ENCODE measurements at places on chromosomes 3 and 15.
A peak's percentile ranks its signal among the peaks of the same experiment; 100 is the strongest.

DNA sequence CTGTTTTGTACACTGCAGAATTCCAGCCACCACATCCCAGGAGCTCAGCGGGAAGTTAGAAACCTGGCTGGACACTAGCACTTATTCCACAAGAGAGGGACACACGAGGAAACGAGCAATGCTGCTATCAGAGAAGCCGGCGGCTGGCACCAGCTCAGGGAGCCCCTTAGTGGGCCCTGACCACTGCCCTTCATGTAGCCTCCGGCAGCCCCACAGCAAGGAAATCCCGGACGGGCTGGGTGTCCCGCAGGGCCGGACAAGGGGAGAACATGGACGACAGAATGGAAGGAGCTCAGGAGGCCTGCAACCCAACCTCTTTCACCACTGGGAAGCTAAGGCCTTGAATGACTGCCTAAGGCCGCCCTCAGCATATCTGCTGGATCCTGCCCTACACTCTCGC, 32.5 kb downstream of the RBPMS2 start:
- no peak for DNase-seq

- DNase-seq, result no peak
Observed at GRCh38 chr3:48938156-48938555, 19.5 kb downstream of the ARIH2 start.

- no peak for DNase-seq
Observed at GRCh38 chr3:124260206-124260915, 268.4 kb upstream of the ROPN1 start.

GRCh38 chr3:33044676-33045075, 52.3 kb downstream of the GLB1 start:
- no peak for DNase-seq

- no peak for DNase-seq
Observed at GRCh38 chr15:91469632-91470567, 369.8 kb downstream of the SV2B start.

DNA sequence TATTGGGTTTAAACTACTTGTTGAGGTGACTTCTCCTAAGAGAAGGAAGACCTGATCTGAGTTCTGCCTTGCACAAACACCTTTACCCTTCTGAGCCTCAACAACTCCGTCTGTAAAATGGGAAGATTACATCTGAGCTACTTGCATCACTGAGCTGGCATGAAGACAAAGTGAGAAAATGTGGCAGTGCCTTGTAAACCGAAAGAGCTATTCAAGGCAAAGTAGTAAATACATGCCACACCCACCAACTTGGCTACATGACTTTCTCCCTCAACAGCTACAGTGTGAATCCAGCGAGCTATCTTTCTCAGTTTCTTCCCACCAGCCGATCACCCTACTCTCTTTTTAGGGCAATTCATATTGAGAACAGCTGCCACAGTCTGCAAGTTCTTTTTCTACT, 148.3 kb downstream of the FOXB1 start:
- DNase-seq, result no peak

GRCh38 chr15:97745481-97746071, 214.9 kb upstream of the ARRDC4 start:
- DNase-seq, result no peak

- no peak for DNase-seq
Observed at GRCh38 chr3:141271279-141272030, 39.8 kb downstream of the PXYLP1 start.

DNA sequence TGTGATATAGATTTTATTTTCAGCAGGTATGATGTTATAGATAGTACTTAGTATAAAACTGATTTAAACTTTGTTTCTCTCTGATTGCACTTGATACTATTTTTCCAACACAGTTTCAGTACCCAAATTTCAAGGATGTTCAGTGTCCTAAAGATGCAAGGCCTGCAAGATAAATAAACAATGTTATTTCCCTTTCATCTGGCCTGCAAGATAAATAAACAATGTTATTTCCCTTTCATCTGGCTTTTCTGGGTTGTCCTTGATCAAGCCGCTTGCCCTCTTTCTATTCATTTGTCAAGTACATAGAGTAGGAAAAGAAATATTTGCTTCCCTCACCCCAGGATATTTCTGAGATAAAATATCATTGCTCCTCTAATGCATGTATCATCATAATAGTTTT, 571.0 kb downstream of the FGF12 start:
- DNase-seq, result peak; percentile 17

DNA sequence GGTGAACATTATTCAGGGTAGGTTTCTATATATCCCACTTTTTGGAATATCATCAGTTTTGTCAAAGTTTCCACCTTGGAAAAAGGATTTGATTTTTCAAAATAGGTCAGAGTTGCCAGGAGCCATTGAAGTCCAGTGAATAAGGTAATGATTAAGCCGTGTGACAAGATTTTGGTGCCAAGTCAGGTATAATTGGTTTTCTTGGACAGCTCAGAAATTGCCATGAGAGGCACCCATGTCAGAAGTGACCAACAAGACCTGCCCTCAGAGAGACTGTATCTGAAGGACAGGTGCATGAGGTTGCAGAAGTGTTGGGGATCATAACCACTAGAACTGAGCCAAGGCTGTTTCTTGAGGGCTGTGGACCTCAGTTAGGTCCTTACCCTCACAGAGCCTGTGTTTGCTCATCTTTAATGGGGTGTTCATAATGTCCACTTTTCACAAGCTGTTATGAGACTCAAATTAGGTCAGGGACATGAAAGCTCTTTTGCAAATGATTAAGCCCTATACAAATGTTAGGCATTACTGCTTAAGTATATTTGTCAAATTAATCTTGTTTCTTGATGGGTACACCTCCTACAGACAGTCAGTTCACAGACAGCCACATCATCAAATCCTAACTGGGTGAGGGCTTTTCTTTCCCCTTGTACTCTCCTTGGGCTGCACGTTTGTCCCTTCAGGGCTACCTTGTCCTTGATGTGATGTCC, 32.3 kb downstream of the CASR start:
- no peak for DNase-seq

- peak; percentile 66 for DNase-seq
Observed at GRCh38 chr3:53376679-53377078, 29.3 kb upstream of the DCP1A start.

GRCh38 chr15:70101459-70102113, 3.9 kb upstream of the TLE3 start:
- peak; percentile 81 for DNase-seq

GRCh38 chr3:70789878-70790277, 477.4 kb upstream of the MDFIC2 start:
- no peak for DNase-seq

- no peak for DNase-seq
Observed at GRCh38 chr15:78211189-78211921, 23.0 kb downstream of the ACSBG1 start.

- DNase-seq, result no peak
Observed at GRCh38 chr15:84772467-84772866, 24.1 kb downstream of the ZNF592 start.

GRCh38 chr3:94246171-94246570, 183.3 kb downstream of the NSUN3 start:
- DNase-seq, result no peak

GRCh38 chr3:134904241-134904771, 109.2 kb downstream of the EPHB1 start:
- no peak for DNase-seq

- no peak for DNase-seq
Observed at GRCh38 chr3:146715170-146715569, 110.0 kb upstream of the PLSCR5 start.

GRCh38 chr3:44039006-44039405, 202.7 kb upstream of the TOPAZ1 start:
- DNase-seq, result no peak

DNA sequence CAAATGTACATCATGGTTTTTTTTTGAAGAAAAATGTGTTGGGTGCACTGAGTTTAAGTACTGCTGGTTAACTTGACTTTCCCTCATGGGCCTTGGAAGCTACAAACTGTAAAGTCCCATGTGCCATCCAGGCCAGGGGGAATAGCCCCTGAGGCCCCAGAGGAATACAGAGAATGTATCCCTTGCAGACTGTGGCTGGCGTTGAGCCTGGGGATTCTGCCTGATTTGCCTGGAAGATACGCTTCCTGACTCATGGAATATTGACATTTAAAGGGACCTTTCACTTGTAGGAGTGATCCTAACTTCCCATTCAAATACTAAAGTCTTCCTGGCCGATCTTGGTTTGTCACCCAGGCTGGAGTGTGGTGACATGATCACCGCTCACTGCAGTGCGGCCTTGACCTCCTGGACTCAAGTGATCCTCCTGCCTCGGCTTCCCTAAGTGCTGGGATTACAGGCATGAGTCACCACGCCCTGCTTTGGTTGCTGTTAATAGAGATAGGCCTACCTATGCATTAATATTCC, 42.0 kb downstream of the ADAMTSL3 start:
- DNase-seq, result no peak
